ENCODE measurements at places on chromosomes 5 and 9.
A peak's percentile ranks its signal among the peaks of the same experiment; 100 is the strongest.

DNA sequence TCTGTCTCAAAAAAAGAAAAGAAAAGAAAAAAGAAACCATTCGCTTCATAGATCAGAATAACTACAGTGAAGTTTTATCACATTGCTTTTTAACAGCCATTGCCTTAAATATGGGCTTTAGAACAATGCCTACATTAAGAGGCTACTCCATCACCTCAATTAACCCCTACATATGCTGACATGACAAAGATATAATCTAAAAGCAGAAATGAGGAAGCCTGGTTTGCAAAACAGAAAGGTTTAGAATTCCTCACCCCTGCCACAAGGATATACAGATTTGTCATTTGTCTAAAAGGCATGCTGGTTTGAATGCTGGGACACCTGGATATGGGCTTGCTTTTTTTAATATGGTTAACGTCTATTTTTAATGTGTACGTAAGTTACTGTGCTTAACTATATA is 1353.0 kb upstream of the C9orf72 start:
- DNase-seq, result no peak

GRCh38 chr5:538271-538771 is 14.1 kb upstream of the SLC9A3 start:
- DNase-seq, result no peak

DNA sequence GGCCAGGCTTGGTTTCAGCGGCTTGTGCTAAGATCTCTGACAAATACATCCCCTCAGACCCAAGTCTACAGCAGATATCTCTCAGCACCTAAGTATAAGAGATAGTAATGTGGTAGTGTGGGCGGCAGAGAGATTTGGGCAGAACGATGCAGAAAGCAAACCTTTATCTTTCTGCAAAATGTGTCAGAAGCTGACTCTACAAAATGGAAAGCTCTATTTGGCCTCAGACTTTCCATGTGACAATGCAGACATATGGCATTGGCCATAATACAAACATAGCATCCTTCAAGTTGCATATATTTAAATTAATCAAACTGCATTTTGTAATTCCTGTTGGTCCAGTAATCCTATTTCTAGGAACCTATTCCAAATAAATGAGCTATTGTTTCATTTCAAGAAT is 102.5 kb upstream of the RAI14 start:
- DNase-seq, result no peak

DNA sequence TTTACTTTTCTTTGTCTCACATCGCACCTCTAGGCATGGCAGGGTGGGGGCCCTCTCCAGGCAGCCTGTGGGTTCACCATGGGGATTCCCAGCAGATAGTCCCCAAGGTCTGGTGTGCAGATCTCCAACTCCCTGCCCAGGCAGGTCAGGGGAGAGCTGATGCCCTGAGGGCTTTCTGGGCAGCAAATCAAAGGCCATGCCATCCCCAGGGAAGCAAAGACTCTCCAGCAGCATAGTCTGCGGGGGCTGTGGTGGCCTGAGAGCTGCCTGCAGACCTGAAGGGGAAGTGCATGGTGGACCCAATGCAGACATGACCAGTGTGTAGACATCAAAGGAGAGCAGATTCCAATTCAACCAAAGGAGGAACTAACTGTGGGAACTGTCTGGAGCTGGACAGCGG is 7.7 kb downstream of the NEURL1B start:
- no peak for DNase-seq

DNA sequence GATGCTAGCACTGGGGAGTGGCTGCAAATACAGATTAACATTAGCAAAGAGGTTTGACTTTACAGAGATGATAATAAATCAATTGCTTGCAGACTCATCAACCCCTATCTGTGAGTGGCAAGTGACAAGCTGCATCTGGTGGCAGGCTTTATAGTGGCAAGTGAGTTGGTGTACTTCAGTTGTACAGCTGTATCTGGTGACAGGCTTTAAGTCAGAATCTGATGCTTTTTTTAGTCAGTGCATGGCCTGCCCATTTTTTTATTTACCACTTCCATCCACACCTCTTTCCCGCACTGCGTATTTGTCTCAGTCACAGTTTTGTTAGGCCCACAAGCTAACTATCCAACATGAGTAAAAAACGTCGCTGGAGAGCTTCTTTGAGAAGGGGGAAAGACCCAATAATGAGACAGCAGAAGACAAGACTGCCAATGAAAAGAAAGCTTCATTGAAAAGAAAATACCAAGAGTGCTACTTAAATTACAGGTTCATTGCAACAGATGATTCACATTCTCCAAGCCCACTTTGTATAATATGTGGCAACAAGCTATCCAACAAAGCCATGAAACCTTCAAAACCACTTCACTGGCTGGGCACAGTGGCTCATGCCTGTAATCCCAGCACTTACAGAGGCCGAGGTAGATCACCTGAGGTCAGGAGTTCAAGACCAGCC is 23.1 kb downstream of the ANP32B start:
- DNase-seq, result no peak

- DNase-seq, result peak; percentile 27
These were observed 194.8 kb downstream of the AUH start for GRCh38 chr9:91166796-91167366.

DNA sequence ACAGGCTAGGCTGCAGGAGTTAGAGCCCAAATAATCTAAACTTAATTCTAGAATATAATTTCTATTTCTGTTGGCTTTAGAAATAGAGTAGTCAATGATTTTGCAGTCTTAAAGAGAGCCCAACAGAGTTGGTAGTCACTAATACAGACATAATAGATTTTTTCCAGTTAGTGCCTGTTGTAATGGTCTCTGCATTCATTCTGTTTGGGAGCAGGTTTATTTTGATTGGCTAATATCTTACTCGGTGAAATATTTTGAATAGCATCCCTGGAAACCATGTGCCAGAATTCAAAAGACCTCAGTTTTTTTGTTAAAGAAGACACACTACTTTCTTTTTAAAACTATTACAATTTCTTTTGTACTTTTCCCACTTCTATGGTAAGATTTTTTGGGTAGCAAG is 107.2 kb downstream of the RASGRF2 start:
- no peak for DNase-seq

DNA sequence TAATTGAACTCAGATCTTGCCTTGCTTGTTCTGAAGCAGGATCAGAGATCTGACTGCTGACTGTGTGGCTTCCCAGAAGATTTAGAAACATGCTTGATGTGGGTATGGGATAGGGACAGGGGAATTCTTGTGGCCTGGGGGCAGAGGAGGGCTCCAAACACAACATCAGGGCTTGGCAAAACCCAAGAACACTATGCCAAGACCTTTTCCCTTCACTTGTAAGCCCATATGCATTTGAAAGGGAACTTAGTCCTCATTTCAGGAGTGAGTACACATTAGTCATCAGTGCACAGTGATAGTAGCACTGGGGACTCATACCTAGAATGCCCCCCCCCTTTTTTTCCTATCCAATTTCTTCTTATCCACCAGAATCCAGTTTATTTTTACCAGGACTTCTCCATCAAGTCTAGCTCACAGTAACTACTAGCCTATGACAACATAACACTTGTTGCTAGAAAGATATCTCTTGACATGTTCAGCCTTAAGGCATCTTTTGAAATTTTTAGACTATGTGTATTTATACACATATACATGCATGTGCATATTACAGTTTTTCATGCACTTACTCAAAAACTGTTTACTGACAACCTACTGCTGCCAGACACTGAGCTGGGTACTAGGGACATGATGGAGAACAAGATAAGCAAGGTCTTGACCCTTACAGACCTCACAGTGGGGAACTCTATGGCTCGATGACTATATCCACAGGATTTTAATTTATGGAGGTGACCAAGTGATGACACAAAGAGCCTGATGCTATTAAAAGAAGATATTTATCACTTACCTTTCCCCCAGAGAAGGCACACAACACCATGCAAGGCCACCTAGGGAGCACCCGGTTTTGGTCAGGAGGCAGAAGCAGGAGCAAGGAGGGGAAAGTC is 158.3 kb upstream of the MAP3K1 start:
- no peak for DNase-seq

DNA sequence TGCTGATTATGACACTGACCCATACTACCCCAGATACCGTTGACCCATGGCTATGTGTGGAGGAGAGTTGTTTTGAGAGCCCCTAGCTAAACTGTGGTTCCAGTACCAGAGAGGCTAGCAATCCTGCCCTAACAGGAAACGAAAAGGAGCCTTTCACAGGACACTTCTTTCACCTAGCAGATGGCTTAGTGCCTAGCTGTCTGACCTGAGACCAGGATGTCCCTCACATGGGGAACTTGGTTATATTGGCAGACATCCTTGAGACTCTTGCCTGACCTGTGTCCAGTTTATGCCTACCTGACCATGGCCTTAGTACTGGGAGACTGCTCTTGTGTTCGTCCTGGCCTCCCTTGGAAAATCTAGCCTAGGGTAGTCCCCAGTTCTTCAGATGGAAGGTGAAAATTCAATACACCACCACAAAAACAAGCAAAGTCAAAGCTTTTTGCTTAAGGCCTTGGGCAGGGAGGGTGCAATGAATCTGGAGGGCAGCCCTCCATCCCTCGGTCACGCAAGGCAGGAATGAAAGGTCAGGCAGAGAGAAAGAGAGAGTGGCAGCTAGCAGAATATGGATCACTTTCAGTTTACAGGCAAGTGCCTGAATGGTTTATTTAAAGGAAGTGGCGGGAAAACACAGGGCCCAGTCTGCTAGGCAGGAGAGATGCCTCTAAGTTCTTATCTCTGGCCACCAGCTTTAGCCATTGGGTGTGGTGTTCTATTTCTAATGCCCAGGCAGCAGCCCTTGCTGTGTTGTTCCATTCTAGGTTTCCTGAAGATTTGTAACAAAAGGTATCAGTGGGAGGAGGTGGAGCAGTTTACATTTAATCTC is 16.4 kb upstream of the ZNF474 start:
- DNase-seq, result no peak

DNA sequence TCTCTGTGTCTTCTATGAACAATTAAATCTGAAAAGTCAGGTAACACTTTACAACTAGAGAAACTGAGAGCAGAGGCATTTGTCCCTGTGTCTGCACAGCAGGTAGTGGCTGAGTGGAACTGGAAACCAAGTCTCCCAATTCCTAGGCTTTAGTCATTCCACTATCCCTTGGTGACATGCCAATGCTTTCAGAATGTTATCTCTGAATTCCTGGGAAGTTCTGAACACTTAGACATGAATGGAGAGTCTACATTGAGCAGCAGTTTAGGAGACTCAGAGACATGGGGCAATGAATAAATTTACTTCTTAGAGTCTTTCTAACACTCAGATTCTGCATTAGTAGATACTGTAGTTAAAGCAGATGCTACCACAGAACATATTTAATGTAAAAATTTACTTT is 94.8 kb upstream of the APC start:
- no peak for DNase-seq

DNA sequence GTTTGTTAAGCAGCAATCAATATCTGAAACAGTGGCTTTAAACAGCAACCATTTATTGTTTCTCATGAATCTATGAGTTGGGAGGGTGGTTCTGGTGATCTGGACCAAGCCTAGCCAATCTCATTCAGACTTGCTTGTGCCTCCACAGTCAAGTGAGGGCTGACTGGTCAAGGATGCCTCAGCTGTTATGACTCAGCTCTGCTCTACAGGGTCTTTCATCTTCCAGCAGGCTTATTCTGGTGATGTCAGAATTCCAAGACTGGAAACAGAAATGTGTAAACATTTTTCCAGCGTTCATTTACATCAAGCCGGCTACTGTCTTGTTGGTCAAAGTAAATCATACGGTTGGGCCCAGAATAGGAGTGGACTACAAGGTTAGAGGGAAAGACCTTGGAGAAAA is 2.5 kb upstream of the PIP5K1B start:
- DNase-seq, result no peak

- no peak for DNase-seq
These were observed 7.5 kb upstream of the CCL27 start for GRCh38 chr9:34669809-34670562.

- DNase-seq, result no peak
These were observed 98.5 kb downstream of the ITGA1 start for GRCh38 chr5:52886206-52886605.

DNA sequence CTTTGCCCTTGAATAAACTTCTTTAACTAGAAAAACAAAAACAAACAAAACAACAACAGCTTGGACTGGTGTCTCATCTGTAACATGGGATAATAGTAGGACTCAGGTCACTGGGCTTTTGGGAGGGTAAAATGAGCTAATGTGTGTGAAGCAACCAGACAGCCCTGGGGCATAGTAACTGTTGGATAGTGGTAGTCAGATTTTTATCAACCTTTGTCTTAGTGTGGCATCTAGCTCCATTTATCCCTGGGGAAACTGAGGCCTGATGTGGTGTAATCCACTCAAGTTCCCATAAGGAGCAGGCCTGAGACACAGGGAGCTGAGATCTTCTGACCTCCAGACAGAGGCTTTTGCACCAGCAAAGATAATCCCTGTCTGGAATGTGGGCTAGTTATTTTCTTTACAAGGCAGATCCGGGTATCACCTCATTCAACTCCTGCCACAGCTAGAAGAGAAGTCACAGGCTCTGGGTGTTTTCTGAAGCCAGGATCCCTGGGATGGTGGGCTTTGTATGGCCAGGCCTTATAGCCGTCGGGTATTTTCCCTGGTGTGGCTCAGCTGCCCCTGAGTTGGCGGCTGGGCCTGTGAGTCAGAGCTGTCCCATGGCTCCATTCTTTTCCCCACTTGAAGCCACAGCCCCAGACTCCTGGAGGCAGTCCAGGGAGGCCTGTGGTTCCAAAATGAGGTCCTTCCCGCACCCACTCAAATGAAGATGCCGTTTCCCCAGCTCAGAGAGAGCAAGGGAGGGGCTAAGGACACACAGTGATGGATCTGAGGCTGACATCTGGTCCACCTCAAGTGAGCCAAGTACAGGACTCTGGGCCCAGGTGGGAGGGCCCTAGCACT is 26.1 kb upstream of the CSF1R start:
- DNase-seq, result peak; percentile 46

- DNase-seq, result no peak
These were observed 113.1 kb downstream of the PSD2 start for GRCh38 chr5:139908749-139909148.

GRCh38 chr5:171246231-171246630 is 62.8 kb upstream of the TLX3 start:
- DNase-seq, result no peak

All from ecto neural progenitor cell (in vitro differentiated cells).